ENCODE measurements at places on chromosomes 16 and 17. TPM values are rescaled to one million over a fixed set of nuclear protein-coding genes. Genes with fewer than 3 reads are reported as not detected.

The SLC47A2 gene
- not detected for total RNA-seq

GRCh38 chr17:49996121-49996494 is 1.1 kb upstream of the DLX3 start:
- peaks cover 74% of the 10 kb centered on the region for H3K27me3 ChIP-seq
- no peak overlapping the region for H3K4me3 ChIP-seq
- no peak for DNase-seq
- H3K36me3 ChIP-seq, result peaks cover 3% of the 10 kb centered on the region

DNA sequence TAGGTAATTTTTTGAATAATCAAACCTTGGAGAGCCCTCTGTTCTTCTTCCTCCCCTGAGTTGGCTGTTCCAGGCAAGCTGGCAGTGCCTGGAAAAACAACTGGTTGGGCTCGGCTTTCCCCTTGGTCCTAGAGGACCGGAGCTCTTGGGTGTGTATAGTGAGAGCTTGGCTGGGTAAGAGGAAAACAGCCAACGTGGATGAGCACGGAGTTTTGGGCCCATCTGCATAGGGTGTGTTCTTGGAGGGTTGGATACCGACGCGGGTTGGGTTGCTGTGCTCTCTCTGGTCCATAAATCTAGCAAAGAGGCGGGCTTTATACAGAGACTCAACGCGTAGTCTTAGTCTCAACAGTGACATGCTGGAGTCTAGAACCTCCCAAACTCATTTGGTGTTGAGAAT is 23.2 kb downstream of the ITGB3 start:
- DNase-seq, result no peak
- no peaks in the 10 kb centered on the region for H3K36me3 ChIP-seq
- peaks cover 19% of the 10 kb centered on the region for H3K27me3 ChIP-seq
- H3K4me1 ChIP-seq, result peaks cover 3% of the 10 kb centered on the region

DNA sequence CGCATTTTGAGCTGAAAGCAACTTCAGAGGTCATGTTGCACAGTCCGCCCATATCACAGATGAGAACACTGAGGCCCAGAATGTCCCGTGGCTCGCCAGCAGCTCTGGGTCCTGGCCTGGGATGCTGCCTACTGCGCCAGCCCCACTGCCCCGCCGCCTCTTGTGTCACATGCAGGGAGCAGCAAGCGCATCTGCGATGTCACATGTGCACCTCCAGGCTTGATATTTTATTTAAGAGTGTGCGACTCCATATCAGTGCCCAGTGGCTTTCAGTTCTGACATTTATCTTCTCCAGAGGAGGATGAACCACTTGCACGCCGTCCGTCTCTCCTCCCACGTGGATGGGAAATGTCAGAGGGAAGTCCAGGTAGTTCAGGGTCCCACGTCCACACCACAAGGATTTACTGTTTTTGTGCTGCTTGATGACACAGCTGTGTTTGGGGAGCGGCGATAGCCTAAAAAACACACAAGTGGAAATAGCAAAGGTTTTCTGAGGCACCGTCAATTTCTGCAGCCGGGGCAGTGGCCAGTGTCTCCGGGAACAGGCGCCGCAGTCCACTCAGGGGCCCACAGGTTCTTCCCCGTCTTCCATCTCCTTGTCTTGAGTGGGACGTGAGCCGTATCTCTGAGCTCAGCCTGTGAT is 7.0 kb upstream of the RBFOX3 start:
- H3K4me3 ChIP-seq, result no peak overlapping the region
- no peak overlapping the region for H3K27ac ChIP-seq
- peaks cover 10% of the 10 kb centered on the region for H3K27me3 ChIP-seq
- no peaks in the 10 kb centered on the region for H3K4me1 ChIP-seq
- no peaks in the 10 kb centered on the region for H3K36me3 ChIP-seq

The NUPR1 gene
- not detected for total RNA-seq

The MYCBPAP gene
- total RNA-seq, result 4.0 TPM

GRCh38 chr16:89956505-89957215 is 8.1 kb downstream of the DEF8 start:
- H3K36me3 ChIP-seq, result peaks cover 2% of the 10 kb centered on the region
- peaks cover 3% of the 10 kb centered on the region for H3K4me1 ChIP-seq
- H3K27ac ChIP-seq, result no peak overlapping the region
- DNase-seq, result no peak

GRCh38 chr17:82434216-82434565 is 15.8 kb upstream of the OGFOD3 start:
- DNase-seq, result peak; percentile 54
- peak overlapping the region; percentile 47 for H3K4me3 ChIP-seq
- no peaks in the 10 kb centered on the region for H3K27me3 ChIP-seq
- H3K36me3 ChIP-seq, result peaks cover 11% of the 10 kb centered on the region

The HAS3 gene
- 1.2 TPM for total RNA-seq

- H3K4me3 ChIP-seq, result peak within 1 kb of the TSS; percentile 88
- peak within 1 kb of the TSS; percentile 81 for H3K27ac ChIP-seq
- H3K27me3 ChIP-seq, result no peaks in the 10 kb centered on the region
- DNase-seq, result peak; percentile 88
- H3K36me3 ChIP-seq, result peaks cover 6% of the 10 kb centered on the region
These were observed at the start of gene PLEKHG4 for GRCh38 chr16:67279296-67280089. Gene PLEKHG4 (plus strand): TSS chr16:67279532. CDS start chr16:67280045, 513 bp downstream.

- peaks cover 34% of the 10 kb centered on the region for H3K4me1 ChIP-seq
- DNase-seq, result no peak
- no peak overlapping the region for H3K4me3 ChIP-seq
- no peaks in the 10 kb centered on the region for H3K36me3 ChIP-seq
- H3K27ac ChIP-seq, result no peak overlapping the region
These were observed 7.0 kb downstream of the TMIGD1 start for GRCh38 chr17:30326809-30327208.

DNA sequence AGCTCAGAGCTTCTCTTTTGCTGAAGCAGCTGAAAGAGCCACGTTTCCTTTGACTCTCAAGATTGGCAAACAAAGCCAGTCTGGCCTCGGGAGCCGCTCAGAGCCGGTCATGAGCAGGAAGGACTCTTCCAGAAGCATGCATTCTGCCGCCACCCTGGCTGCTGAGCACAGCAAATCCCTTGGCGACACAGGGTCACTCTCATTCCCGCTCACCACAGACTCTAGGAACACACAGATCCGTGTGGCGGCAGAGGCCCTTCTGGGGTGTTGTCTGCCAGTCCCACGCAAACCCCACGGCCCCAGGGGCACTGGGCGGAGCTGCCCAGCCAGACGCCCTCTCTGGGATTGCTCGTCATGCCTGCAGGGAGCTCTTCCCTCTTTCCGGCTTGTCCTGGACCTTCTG is 157.0 kb downstream of the C16orf95 start:
- peaks cover 1% of the 10 kb centered on the region for H3K36me3 ChIP-seq
- DNase-seq, result no peak
- H3K27me3 ChIP-seq, result peaks cover 2% of the 10 kb centered on the region
- H3K4me3 ChIP-seq, result no peak overlapping the region
- H3K27ac ChIP-seq, result no peak overlapping the region
- H3K4me1 ChIP-seq, result peaks cover 2% of the 10 kb centered on the region

The GP1BA gene
- total RNA-seq, result not detected

- peaks cover 6% of the 10 kb centered on the region for H3K36me3 ChIP-seq
- H3K27ac ChIP-seq, result no peak overlapping the region
- no peaks in the 10 kb centered on the region for H3K27me3 ChIP-seq
- H3K4me1 ChIP-seq, result peaks cover 2% of the 10 kb centered on the region
- no peak overlapping the region for H3K4me3 ChIP-seq
These were observed 69.8 kb upstream of the METRNL start for GRCh38 chr17:83009414-83010205.

The KRT14 gene
- total RNA-seq, result not detected

DNA sequence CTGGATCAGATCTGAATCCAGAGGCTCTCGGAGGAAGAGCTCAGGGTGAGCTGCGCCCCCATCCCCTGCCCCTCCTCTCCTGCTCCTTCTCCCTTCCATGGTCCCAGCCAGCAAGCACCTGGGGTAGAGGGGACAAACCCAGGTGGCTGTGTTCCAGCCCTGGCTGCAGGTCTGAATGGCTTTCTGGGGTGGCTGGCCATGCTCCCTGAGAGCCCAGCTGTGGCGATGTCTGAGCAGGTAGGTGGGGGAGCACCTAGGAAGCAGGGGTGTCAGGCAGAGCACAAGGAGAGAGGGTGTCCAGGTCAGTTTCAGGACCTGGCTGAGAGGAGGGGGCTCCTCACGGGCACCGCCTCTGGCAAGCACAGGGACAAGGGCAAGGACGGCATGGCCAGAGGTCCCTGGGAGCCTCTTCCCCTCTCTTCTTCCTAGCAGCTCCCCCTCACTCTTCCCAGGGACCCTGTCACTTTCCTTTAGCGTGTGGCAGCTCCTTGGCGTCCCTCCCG is 310.0 kb downstream of the SEC14L1 start:
- H3K4me1 ChIP-seq, result peaks cover 54% of the 10 kb centered on the region
- DNase-seq, result no peak
- H3K4me3 ChIP-seq, result peak overlapping the region; percentile 99
- H3K27me3 ChIP-seq, result no peaks in the 10 kb centered on the region
- H3K36me3 ChIP-seq, result peaks cover 31% of the 10 kb centered on the region

- H3K27ac ChIP-seq, result no peak overlapping the region
- no peaks in the 10 kb centered on the region for H3K36me3 ChIP-seq
- DNase-seq, result no peak
- peaks cover 9% of the 10 kb centered on the region for H3K27me3 ChIP-seq
- H3K4me1 ChIP-seq, result peaks cover 2% of the 10 kb centered on the region
These were observed 162.2 kb upstream of the TNRC6C start for GRCh38 chr17:77796176-77796860.

The PARD6A gene
- 11.1 TPM for total RNA-seq

- H3K27ac ChIP-seq, result no peak overlapping the region
- H3K4me1 ChIP-seq, result peaks cover 19% of the 10 kb centered on the region
- H3K4me3 ChIP-seq, result peak overlapping the region; percentile 73
- DNase-seq, result no peak
- no peaks in the 10 kb centered on the region for H3K27me3 ChIP-seq
These were observed 589 bp downstream of the CLCN7 start for GRCh38 chr16:1474082-1474795.

- no peak for DNase-seq
- no peaks in the 10 kb centered on the region for H3K36me3 ChIP-seq
- H3K4me1 ChIP-seq, result no peaks in the 10 kb centered on the region
- H3K27me3 ChIP-seq, result peaks cover 12% of the 10 kb centered on the region
These were observed 5.2 kb downstream of the HSD17B2 start for GRCh38 chr16:82040296-82040695.

DNA sequence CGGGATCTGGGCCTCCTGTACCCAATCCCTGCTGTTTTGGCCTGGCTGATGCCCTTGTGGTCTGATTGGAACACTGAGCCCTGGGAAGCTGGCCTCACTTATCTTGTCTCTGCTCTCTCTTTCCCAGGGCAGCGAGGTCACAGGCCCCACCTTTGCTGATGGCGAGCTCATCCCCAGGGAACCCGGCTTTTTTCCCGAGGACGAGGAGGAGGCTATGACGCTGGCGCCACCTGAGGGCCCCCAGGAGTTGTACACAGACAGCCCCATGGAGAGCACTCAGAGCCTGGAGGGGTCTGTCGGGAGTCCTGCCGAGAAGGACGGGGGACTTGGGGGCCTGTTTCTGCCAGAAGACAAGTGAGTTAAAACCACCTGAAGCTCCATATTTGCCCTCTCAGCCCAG is 126.0 kb downstream of the RAB11FIP4 start:
- H3K27ac ChIP-seq, result no peak overlapping the region
- H3K36me3 ChIP-seq, result peaks cover 5% of the 10 kb centered on the region
- DNase-seq, result no peak
- no peaks in the 10 kb centered on the region for H3K27me3 ChIP-seq
- peaks cover 9% of the 10 kb centered on the region for H3K4me1 ChIP-seq
- no peak overlapping the region for H3K4me3 ChIP-seq

GRCh38 chr17:78795861-78796516 is 13.9 kb upstream of the CYTH1 start:
- H3K36me3 ChIP-seq, result peaks cover 23% of the 10 kb centered on the region
- H3K27me3 ChIP-seq, result no peaks in the 10 kb centered on the region
- peaks cover 17% of the 10 kb centered on the region for H3K4me1 ChIP-seq

The UTS2R gene
- total RNA-seq, result not detected

The ENDOV gene
- total RNA-seq, result 23.1 TPM

GRCh38 chr17:49741009-49741691 is 22.8 kb downstream of the FAM117A start:
- peaks cover 66% of the 10 kb centered on the region for H3K4me1 ChIP-seq
- DNase-seq, result no peak
- peak overlapping the region; percentile 92 for H3K4me3 ChIP-seq
- peaks cover 30% of the 10 kb centered on the region for H3K36me3 ChIP-seq
- H3K27me3 ChIP-seq, result no peaks in the 10 kb centered on the region

GRCh38 chr16:90026135-90026534 is 6.9 kb upstream of the DBNDD1 start:
- peaks cover 2% of the 10 kb centered on the region for H3K36me3 ChIP-seq
- H3K4me1 ChIP-seq, result peaks cover 17% of the 10 kb centered on the region
- no peak overlapping the region for H3K27ac ChIP-seq
- DNase-seq, result no peak
- peaks cover 4% of the 10 kb centered on the region for H3K27me3 ChIP-seq

The MSLN gene
- total RNA-seq, result not detected

The ULK2 gene
- total RNA-seq, result 8.8 TPM

All from activated naive CD8-positive, alpha-beta T cell treated with anti-CD3 and anti-CD28 coated beads, Interleukin-2, amount 10 ng/mL, durations not matched to agents 7 days and 5 days (primary cell).